ENCODE measurements at places on chromosomes 11 and 22. TPM values are rescaled to one million over a fixed set of nuclear protein-coding genes. Genes with fewer than 3 reads are reported as not detected.

KDM4E gene
- total RNA-seq, result not detected

TUBA8 gene
- total RNA-seq, result 3.0 TPM

SLC15A3 gene
- total RNA-seq, result 8.1 TPM

LGALS12 gene
- total RNA-seq, result not detected

ACRV1 gene
- not detected for total RNA-seq

GRCh38 chr11:80638296-80638695 lies 1197.5 kb upstream of the TENM4 start:
- H3K27me3 ChIP-seq, result no peaks in the 10 kb centered on the region
- DNase-seq, result no peak
- no peaks in the 10 kb centered on the region for H3K4me1 ChIP-seq
- no peak overlapping the region for H3K27ac ChIP-seq

GRCh38 chr22:27842669-27843431 lies 41.3 kb upstream of the MN1 start:
- H3K27ac ChIP-seq, result no peak overlapping the region
- no peak overlapping the region for H3K4me3 ChIP-seq
- no peaks in the 10 kb centered on the region for H3K4me1 ChIP-seq
- no peak for DNase-seq

- no peak overlapping the region for H3K4me3 ChIP-seq
- peak; percentile 51 for DNase-seq
- H3K36me3 ChIP-seq, result no peaks in the 10 kb centered on the region
- H3K4me1 ChIP-seq, result no peaks in the 10 kb centered on the region
Measured at GRCh38 chr11:66720223-66720898, 8.7 kb downstream of the SPTBN2 start.

All from transverse colon (tissue), 4 donors.